ENCODE measurements at places on chromosomes 7 and 10. TPM values are rescaled to one million over a fixed set of nuclear protein-coding genes. Genes with fewer than 3 reads are reported as not detected.

LHFPL3 gene
- 26.2 TPM for total RNA-seq

SDK1 gene
- total RNA-seq = 7.0 TPM

ACSM6 gene
- not detected for total RNA-seq

SLC12A9 gene
- 30.1 TPM for total RNA-seq

SEMA3D gene
- total RNA-seq = 4.4 TPM

EEPD1 gene
- total RNA-seq = 27.8 TPM

STEAP1 gene
- 0.16 TPM for total RNA-seq

ENKUR gene
- total RNA-seq = 5.0 TPM

PPP1R17 gene
- 2.7 TPM for total RNA-seq

EMX2 gene
- 2.0 TPM for total RNA-seq

ABCB4 gene
- 0.47 TPM for total RNA-seq

ARF5 gene
- 94.8 TPM for total RNA-seq

C10orf62 gene
- not detected for total RNA-seq

DKK1 gene
- 4.5 TPM for total RNA-seq

AGR2 gene
- 1.7 TPM for total RNA-seq

GRCh38 chr7:2680792-2681490 lies 7.1 kb upstream of the AMZ1 start:
- DNase-seq = peak; percentile 56

DNA sequence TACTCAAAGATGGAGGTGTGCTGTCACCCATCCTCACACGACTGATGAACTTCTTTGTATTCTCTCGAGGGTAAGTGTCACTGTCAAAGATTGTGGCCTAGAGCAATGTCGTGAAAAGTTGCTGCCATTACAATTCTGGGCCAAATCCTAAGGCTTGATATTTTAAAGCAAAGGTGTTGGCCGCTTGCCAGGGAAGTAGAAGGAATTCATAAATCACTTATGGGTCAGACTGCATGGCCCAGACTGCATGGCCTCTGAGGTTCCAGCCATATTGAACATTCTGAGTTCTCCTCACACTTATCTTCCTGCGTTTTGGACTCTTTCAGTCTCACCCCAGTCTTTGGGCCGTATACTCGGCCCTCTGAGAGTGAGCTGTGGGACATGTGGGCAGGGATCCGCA lies 8.6 kb downstream of the MEST start:
- DNase-seq = no peak

GRCh38 chr10:11699550-11700097 lies 42.6 kb upstream of the ECHDC3 start:
- DNase-seq = no peak

DNA sequence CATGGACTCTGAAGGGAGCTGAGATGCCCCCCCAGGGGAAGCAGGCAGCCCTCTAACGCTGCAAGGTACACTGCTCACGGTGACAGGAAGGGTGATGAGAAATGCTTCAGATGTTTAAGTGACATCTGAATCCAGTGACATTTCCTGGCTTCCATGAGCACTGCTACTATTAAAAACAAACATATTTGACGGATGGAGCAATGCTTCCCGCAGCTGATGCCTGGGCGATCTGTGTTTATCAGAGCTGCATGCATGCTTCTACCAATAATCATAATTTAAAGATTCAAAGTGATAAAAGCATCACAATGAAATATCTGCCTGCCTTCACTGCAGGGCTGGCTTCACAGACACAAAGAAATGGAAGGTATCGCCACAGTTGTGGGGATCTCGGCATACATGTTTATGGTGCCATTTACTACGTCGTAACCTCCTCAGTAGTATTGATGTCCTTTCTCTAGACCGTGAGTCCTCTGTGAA lies 66.1 kb upstream of the AOAH start:
- no peak for DNase-seq

GRCh38 chr7:25093268-25093826 lies 31.7 kb downstream of the CYCS start:
- DNase-seq = no peak

DNA sequence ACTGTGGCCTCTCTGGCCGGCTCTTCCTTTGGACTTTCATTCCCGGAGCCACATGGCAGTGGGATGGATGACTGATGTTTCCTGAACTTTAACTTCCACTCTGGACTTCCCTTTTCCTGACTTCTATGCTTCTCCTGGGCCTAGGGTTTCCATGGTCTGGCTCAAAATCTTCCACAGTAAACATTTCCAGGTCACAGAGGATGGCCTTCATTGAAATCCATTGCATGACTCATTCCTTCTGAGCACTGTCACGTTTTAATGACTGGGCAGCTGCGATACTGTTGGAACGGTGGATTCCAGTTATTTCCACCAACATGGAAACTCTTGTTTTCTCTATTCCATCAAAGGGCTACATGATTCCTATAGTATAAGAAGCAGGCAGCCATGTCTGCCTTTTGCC lies 24.4 kb upstream of the ZNF273 start:
- no peak for DNase-seq

- no peak for DNase-seq
These were observed 34.0 kb downstream of the PRSS2 start for GRCh38 chr7:142804728-142805207.

DNA sequence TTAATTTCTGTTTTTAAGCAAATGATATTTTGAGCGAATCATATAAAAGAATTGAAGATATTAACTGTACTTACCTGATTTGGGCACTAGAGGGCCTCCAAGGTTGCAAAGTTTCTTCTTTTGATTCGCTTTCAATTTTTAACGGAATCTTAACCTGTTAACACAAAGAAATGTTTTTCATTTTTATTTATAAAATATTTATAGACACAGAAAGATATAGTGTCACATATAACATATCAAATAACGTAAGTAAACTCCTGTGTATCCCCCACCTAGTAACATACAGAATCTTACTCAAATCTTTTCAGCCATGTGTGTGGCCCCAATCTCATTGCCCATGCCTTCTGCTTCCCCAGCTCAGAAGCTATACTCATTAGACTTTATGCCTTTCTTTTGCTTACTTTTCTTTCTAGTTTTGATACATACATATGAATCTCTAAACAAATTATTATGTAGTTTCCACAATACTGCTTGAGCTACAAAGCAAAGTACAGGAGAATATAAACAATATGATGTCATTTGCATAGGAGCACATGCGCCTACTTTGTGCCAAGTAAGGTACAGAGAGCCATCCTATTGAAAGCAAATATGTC lies 49.5 kb upstream of the ZPBP start:
- DNase-seq = no peak

DNA sequence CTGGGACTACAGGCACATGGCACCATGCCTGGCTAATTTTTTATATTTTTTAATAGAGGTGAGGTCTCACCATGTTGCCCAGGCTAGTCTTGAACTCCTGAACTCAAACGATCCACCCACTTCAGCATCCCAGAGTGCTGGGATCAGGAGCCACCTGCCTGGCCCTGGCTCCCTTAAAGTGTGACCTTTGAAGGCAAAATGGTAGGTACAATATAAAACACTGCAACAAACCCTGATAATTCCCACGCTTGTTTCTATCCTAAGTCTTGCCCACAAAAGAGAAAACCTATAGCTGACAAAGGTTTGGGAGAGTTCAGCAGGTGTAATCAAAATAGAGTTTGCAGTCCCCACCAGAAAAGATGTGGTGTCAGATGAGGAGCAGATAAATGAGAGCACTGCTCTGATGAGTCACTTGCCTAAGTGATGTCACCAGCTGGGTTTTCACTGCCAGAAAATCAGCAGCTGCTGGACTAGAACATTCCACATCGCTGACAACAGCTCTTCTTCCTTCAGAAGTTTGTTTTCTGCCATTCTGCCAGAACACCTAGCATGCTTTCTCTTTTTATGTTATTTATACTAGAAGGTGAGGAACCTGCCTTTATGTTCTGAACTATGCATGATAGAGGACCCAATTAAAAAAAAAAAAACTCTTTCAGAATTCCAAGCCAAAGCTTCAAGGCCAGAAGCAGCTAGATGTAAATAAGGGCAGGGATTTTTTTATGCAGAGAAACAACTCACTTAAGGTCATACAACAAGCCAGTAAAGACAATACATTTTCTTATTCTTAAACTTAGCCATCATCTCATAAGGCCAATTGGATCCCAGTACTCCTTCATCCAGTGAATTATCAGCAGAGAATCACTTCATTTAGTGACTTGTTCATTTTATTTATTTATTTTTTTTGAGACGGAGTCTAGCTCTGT lies 18.0 kb downstream of the PURB start:
- DNase-seq = peak; percentile 33

GRCh38 chr7:154892459-154892858 lies 110.5 kb downstream of the PAXIP1 start:
- no peak for DNase-seq

GRCh38 chr10:132632851-132633684 lies 95.5 kb downstream of the INPP5A start:
- DNase-seq = peak; percentile 52

- DNase-seq = no peak
These were observed 10.0 kb upstream of the IFIT5 start for GRCh38 chr10:89404104-89405047.

GRCh38 chr7:67738958-67739357 lies 742.3 kb downstream of the TYW1 start:
- DNase-seq = no peak

DNA sequence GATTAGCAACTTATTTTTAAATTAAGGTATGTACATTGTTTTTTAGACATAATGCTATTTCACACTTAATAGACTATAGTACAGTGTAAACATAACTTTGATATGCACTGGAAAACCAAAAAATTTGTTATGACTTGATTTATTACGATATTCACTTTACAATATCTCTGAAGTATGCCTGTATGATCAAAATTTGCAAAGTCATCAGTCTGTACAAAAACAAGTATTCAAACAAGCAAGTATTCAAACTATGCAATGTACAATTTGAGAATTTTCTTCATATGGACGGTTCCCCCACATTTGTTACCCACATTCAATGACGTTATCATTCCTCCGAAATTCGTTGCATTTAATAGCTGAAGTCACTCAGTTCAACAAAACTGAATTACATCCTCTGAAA lies 147.9 kb downstream of the AVL9 start:
- DNase-seq = no peak

DNA sequence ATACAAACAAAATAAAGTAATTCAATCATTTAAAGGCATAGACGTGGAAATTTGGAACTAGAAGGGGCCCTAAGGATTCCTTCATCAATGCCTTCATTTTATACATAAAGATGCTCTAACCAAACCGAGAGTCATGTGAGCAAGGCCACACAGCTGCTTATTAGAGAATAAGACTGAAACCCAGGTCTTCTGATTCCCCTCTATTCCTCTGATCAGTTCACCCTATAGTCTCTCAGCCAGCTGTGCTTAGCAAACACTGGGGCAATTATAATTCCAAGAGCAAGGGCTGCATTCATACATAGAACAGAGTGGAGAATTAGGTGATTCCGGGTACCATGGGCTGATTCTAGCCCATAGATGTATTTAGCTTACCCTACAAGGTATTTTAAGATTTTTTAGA lies 9.7 kb upstream of the XPNPEP1 start:
- no peak for DNase-seq

- no peak for DNase-seq
These were observed 7.3 kb upstream of the SLC25A13 start for GRCh38 chr7:96329241-96329640.

DNA sequence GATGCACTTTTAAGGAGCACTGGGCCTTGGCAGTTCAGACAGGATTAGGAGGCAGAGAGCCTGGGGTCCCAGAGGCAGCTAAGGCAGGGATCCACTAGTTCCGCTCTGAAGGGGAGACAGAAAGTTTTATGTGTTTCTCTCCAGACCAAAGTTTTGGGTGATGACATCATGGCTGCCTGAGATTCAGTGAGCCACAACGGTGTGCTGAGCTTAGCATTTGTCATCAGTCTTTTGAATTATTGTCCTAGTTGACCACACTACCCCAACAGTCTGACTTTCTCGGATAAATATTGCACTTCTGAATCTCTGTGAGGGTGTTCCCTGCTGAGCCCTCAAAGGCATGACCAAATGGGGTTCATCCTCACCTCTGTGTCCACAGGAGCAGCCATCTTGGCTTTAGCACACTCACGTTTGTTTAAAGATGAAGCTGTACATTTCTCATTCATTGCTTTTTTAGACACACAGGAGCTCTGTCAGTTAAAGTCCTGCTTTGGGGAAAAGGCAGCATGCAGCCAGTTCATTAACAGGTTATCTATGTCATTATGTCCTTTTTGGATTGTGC lies 297.7 kb upstream of the LRGUK start:
- DNase-seq = no peak

GRCh38 chr7:16916738-16917137 lies 35.0 kb upstream of the AGR3 start:
- DNase-seq = no peak

DNA sequence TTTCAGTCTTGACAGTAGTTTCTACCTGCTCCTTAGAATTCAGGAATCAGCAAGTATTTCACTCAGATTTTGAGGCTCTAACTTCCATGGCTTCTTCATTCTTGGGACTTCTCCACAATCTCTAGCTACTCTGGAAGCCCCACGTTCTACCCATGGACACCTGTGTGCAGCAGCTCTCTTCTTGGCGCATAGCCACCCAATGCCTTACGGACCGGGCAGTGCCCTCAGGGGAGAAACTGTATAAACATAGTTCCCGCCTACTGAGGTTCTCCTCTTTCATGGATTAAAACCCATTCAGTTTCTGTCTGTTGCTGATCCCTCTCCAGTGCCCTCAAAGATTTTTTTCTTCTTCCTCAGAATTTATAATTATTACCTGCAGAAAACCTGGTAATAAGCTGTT lies 177.1 kb downstream of the SORCS1 start:
- no peak for DNase-seq

DNA sequence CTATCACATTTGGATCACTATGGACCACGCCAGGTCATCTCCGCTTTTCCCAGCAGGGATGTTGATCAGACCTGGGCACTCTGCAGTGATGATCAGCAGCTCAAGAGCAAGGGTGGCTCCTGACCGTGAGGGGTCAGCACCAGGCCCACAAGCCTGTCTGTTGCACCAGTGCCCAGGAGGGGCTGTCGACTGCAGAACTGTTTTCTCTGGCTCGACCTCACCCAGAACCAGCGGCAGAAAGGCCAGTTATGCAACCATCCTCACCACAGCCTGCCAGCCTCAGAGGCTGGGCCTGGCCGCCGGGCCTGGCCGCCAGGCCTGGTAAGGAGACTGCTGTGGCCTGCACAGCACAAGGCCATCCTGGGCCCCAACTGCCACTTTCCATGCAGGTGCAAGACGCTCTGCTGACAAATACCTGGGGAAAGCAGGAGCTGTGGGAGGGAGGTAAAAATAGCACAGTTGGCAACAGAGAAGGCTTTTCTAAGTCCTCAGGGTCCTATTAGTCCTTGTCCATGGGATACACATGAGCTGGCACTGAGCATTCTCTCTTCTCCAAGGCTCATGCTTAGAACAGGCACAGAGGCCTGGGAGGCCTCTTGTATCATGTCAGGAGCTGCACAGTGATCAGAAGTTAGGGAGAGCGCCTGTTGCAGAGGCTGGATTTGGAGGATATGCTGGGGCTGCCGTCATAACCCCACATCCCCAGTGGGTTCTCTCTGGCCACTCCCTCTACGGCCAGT lies 17.5 kb downstream of the KCNMA1 start:
- DNase-seq = no peak

GRCh38 chr7:149727899-149728476 lies 45.4 kb downstream of the ZNF467 start:
- no peak for DNase-seq

GRCh38 chr7:118040562-118040961 lies 143.4 kb upstream of the LSM8 start:
- DNase-seq = no peak

- no peak for DNase-seq
These were observed 116.3 kb upstream of the GDF10 start for GRCh38 chr10:47183704-47184041.
